ENCODE measurements at places on chromosomes 7 and 10.

GRCh38 chr10:95782318-95782717 is 26.4 kb downstream of the ENTPD1 start:
- DNase-seq: no peak

GRCh38 chr7:90701021-90701420 is 104.9 kb downstream of the CDK14 start:
- no peak for DNase-seq

- DNase-seq: no peak
These were observed 123.6 kb downstream of the BTAF1 start for GRCh38 chr10:92047215-92047614.

GRCh38 chr10:1375346-1376170 is 319.4 kb downstream of the WDR37 start:
- DNase-seq: no peak

DNA sequence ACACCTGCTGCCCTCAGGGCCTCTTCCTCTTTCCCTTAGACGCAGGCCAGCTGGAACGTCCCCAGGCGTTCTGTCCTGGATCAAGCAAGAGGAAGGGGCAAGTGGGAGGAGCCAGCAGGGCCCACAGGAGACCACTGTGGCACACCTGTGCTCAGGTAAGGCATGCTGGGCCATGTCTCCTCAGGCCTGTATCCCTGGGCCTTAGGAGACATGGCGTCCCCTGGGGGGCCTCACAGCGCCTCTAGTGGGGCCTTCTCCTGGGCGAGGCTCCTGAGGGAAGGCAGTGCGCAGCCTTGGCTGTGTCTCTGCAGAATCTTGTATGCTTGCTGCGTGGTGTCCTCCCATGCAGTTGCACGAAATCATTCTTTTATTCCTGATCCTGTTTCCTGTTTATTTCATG is 31.3 kb downstream of the ZNF783 start:
- DNase-seq: no peak

GRCh38 chr10:45160271-45160670 is 155.1 kb downstream of the OR13A1 start:
- DNase-seq: no peak

DNA sequence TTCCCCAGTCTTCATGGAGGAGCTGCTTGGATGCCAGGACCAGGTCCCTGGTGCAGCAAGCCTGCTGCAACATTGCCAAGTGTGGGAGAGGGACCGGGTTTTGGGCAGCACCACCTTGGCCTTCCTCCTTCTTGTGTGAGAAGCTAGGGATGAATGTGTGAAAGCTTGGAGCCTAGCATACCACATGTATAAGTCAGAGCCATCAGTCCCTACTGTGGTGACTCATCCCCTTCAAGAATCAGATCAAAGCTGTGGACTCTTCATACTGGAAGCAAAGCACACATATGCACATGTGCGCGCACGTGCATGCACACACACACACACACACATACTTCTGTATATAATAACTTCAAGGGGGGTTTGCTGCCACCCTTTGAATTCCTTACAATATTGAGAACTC is 527.8 kb downstream of the LRMDA start:
- no peak for DNase-seq

DNA sequence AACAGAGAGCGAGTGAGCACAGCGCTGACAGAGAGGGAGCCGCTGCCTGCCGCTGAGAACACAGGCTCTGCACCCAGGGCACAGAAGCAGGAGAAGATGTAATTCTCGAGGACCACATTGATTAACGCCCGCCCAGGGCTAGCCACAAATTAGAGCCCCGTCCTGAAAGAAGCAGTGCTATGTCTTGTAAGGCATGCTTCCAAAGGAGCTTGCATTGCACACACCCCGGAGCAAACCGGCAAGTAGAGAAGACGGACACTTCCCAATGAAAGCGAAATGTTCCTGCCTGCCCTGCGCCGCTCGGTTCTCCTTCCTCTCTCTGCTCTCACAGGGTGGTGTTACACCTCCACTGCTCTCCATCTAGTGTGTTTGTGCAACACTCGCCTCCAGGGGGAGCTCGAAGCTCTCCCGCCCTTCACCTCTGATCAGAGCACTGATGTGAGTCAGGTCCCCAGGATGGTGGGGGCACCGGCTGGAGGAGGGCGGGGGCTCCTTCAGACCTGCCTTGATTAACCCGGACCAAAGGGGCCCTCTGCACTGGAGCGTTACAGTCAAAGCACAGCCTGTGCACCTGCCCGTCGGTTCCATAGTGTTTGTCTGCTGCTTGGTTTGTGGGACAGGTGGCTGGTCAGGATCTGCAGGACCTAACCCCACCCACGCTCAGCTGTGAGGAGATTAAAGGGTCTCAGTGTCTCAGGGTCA is 316.5 kb downstream of the ADARB2 start:
- DNase-seq: peak; percentile 4
